ENCODE measurements at places on chromosomes 3 and 15.

GRCh38 chr3:159301961-159302360, 500.1 kb downstream of the MFSD1 start:
- DNase-seq = no peak

DNA sequence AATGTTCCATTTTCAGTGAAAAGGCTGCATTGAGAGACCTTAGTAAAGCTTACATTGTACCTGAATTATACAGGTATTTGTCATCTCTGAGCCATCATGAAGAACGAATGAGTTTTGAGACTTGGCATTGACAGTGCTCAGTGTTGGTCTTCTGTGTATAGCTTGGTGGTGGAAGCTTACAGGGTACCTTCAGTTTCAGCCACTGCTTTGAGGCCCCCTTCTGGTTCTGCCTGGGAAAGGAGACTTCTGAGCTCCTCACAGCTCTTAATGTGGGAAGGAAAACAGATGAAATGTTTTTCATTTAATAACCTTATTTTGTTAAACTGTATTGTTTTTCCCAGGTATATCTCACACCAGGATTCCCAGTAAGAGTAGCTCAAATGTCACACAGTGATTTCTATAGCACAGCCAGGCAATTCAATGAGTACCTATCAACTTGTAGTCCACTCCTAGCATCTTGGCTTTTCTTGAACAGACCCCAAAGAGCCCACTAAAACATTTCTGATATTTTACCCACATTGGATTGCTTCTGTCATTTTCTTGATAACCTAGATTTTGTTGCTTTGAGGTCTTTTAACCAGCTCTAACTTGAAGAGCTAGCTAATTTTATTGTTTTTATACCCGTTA, 5.6 kb downstream of the SERPINI1 start:
- peak; percentile 3 for DNase-seq

GRCh38 chr15:98866511-98866910, 141.1 kb downstream of the PGPEP1L start:
- no peak for DNase-seq

GRCh38 chr3:189235214-189235613, 63.4 kb downstream of the TPRG1 start:
- DNase-seq = no peak

GRCh38 chr3:52456169-52456799, 880 bp downstream of the NISCH start:
- DNase-seq = no peak

DNA sequence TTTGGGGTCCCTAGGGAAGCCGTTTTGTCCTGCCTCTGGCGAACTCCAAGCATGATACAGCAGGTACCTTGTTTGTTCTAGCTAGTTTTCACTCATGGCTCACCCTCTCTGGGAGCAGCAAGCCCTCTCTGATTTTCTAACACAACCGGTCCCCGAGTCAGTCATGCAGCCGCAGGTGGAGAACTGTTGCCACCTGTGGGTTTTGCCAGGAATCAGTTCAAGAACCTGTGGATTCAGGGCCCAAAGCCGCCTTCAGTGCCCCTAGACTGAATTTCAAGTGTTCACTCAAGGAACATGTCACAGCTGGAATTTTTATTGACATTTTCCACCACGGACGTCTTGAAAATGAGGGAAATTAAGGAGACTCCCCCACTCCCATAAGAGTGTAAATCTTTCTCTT, 13.3 kb upstream of the LRRK1 start:
- DNase-seq = no peak

DNA sequence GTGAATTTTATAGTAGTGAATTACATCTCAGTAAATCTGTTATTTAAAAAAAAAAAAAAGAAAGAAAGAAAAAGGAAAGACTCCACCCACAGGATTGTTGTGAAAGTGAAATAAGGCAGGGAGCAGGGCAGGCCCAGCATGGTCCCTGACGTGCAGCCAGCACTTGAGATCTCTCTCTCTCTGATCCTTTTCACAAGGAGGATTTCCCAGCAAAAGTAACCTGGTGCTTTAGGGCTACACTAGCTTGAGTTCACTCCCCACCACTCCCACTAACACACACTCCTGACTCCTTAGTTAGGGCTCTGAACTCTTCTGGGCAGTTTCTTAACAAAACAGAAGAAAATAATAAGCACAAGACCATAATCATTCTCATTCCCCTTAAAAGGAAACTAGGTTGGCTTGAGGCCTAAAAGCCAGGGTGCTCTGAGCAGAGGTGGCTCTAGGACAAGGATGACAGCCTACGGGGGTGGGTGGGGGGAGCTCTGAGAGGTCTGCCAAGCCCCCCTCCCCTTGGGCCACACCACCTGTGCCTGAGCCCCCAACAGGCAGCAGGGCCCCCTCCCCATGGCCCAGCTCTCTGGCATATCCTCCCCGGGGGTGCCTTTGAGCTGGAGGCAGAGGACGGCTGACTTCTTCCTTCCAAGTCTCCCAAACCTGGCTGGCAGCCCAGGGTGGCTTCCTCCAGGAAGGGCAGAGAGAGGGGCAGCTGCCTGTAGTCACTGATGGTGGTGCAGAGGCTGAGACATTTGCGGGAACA, 856 bp downstream of the TMEM40 start:
- DNase-seq = no peak

DNA sequence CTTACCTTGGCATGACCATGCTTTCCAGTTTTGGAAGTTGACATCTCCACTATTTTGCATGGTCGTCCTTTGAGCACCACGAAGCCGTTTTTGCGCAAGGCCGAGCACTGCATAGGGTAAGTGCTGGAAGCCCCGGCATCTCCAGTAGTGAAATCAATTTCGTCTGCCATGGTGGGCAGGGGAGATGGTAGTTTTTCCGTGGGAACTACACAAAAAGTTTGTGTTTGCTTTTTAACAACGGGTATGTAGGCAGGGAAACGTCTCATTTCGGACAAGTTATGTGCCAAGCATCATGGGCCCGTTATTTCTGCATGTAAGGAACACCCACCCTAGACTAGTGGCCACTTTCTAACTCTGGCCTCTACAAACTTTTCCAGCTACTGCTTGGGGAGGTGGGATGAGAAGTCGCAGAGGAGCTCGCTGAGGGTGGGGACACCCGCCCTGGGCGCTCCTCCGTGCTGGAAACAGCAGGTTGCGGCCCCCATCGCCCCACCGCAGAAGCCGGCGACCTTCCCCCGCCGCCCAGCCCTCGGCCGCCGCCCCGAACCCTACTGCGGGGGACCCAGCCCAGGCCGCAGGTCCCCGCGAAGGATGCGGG, 701 bp downstream of the EIF5A2 start:
- DNase-seq = no peak

- DNase-seq = no peak
Measured at GRCh38 chr15:63466378-63467192, 37.8 kb upstream of the USP3 start.

DNA sequence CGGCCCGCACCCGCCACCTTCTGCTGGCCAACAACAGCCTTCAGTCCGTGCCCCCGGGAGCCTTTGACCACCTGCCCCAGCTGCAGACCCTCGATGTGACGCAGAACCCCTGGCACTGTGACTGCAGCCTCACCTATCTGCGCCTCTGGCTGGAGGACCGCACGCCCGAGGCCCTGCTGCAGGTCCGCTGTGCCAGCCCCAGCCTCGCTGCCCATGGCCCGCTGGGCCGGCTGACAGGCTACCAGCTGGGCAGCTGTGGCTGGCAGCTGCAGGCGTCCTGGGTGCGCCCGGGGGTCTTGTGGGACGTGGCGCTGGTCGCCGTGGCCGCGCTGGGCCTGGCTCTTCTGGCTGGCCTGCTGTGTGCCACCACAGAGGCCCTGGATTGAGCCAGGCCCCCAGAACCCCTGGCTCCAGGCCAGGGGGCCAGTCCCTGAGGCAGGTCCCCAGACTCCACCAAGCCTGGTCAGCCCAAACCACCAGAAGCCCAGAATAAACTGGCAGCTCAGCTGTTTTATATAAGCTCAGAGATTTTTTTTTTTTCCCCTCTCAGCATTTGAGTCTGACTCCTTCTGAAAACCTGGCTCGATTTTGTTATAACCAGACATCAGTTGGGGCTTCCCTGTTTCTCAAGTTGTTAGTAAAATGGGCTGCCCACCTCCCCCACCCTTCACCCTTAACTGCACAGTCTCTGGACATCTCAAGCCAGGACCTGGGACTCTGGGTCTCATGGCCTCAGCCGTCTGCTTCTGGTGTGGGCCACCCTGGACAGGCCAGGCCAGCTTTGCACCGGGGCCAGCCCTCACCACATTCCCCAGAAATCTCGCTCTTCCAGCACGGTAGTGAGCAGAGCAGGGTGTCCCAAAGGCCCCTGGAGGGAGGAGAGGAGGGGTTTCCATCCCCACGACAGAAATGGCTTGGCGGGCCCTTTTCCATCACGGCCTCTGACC, 1.6 kb downstream of the GP9 start:
- no peak for DNase-seq

Measured in stimulated activated CD4-positive, alpha-beta T cell treated with anti-CD3 and anti-CD28 coated beads, Interleukin-2, amount 100 ng/mL, for 48 hours (primary cell).